ENCODE measurements at places on chromosomes 7 and 10.

DNA sequence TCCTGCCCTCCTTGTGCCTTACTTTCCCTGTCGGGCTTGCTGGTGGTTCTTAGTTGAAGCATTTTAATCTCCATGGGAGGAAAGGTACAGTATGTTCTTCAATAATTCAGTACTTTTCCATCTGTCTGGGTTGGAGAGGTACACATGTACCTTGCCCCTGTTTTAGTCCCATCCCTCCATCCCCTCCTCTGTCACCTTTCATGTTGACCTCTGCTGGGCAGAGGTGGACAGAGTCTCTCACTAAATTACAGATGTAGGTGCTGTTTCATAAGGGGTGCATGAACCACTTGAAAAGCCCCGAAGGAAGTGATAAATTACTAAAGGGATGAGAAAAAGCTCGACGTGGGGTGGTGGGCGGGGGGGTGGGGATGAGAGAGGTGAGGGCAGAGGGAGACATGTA is 5.4 kb downstream of the AGFG2 start:
- no peak for DNase-seq

DNA sequence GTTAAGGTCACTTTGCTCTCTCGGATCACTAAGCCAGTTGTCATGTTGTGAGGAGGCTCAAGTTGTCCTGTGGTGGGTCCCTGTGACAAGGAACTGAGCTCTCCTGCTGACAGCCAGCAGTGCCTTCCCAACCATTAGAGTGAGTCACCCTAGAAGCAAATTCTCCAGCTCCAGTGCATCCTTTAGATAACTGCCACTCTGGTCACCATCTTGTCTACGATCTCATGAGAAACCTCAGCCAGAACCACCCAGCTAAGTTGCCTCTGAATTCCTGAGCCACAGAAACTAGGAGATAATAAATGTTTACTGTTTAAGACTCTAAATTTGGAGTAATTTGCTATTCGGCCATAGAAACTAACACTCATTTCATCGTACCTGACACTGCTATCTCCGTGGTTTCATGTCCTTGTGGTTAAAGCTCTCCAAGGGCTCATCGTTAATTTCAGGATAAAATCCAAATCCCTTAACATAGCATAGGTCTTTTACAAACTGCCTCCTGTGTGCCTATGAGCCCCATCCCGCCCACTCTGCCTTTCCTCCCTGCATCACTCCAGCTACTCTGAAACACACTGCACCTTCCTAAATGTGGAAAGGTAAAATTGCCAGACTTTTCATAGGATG is 56.5 kb upstream of the WIPF3 start:
- peak; percentile 52 for DNase-seq

DNA sequence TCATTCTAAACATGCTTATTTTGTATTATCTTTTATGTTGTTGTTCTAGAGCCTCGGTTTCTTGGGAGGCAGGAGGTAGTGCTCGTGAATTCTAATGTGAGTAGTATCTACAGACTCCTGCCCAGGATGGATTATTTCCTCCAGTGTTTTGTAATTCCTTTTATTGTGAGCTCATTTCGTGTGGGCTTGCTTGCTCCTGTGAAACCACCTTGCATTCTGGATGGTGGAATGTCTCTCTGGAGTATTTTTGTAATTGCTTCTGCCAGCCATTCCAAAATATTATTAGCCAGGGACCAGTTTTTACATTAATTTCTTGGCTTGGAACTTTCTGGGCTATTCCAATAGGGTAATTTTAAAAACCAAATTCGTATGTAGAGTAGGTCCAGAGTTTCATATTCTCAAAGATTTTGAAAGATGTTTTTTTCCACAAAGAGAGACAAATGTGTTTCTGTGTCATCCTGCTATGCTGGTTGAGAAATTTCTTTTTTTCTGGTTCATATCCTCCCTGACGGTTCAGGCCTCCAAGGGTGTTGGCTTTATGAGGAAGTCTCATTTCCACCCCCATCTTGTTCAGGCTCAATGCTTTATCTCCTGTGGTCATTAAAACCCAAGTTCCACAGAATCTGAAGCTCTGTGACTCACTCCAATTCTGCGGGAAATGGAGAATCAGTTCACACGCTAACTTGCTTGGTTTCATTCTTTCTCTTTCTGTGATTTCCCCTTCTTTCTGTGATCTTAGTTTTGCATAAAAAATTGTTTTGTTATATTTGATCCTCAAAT is 41.7 kb upstream of the CALD1 start:
- peak; percentile 89 for DNase-seq

DNA sequence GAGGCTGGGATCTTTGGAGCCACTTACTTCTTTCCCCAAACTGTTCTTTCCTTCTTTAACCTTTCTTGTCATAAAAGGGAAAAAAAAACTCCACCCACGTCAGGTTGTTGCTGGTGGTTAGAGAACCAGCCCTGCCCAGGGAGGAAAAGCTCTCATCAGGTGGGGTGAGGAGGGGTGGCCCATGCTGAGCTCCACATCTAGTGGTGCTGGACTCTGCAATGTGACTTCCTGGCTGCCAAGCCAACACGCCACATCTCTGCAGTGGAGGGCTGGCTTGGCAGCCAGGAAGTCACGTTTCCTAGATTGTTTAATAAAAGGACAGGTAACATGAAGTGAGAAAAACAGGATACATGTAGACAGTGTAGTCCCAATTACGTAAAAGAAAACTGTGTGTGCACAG is 37.4 kb downstream of the WIPF3 start:
- no peak for DNase-seq

- no peak for DNase-seq
Observed at GRCh38 chr7:29156907-29157452, 10.6 kb upstream of the CPVL start.

GRCh38 chr7:82530361-82530760 is 86.8 kb upstream of the CACNA2D1 start:
- no peak for DNase-seq

GRCh38 chr7:80974396-80975358 is 55.8 kb upstream of the SEMA3C start:
- DNase-seq, result no peak

- DNase-seq, result no peak
Observed at GRCh38 chr7:40758590-40758989, 623.8 kb downstream of the SUGCT start.

- DNase-seq, result no peak
Observed at GRCh38 chr10:66799474-66799873, 126.4 kb upstream of the LRRTM3 start.

DNA sequence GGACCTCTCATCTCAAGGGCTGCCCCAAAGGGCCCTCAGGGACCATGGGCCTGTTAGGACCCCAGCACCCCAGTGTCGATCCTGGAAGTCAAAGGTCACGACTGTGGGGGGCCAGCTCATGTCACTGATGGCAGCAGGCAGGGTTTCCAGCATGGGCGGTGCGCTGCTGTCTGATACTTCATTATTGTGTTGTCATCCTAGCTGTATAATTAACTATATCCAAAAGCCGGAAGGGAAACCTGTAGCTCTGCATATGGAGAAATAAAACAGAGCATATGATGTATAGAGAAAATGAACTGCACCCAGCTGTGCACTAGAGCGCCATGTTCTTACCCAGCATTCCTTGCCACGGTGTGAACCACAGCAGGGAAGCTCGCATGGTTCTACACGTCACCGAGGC is 196.3 kb downstream of the EBF3 start:
- no peak for DNase-seq

- DNase-seq, result no peak
Observed at GRCh38 chr7:43469051-43469450, 113.9 kb upstream of the STK17A start.

- no peak for DNase-seq
Observed at GRCh38 chr10:52334595-52334994, 20.5 kb downstream of the DKK1 start.

DNA sequence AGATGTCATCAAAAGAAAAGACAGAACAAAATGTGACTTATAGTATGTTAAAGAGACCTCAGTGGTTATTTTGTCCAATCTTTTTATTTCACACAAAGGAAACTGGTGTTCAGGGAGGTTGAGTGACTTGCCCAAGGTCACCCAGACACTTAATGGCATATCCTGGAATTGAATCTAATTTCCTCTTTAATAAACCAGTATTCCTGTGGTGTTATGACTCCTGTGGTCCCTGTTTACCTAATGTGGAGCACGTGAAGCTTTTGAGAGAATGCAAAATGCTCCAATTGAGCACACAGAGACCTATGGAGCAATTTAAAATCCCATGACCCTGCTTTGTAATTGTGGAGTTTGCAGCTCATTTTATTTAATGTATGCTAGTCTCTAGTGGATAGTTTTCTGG is 251.9 kb downstream of the REEP3 start:
- no peak for DNase-seq

- DNase-seq, result no peak
Observed at GRCh38 chr7:136027160-136027559, 50.0 kb upstream of the MTPN start.

- DNase-seq, result peak; percentile 39
Observed at GRCh38 chr7:157276731-157277562, 59.9 kb upstream of the DNAJB6 start.

- DNase-seq, result peak; percentile 45
Observed at GRCh38 chr7:80324032-80324431, 187.8 kb downstream of the GNAT3 start.

DNA sequence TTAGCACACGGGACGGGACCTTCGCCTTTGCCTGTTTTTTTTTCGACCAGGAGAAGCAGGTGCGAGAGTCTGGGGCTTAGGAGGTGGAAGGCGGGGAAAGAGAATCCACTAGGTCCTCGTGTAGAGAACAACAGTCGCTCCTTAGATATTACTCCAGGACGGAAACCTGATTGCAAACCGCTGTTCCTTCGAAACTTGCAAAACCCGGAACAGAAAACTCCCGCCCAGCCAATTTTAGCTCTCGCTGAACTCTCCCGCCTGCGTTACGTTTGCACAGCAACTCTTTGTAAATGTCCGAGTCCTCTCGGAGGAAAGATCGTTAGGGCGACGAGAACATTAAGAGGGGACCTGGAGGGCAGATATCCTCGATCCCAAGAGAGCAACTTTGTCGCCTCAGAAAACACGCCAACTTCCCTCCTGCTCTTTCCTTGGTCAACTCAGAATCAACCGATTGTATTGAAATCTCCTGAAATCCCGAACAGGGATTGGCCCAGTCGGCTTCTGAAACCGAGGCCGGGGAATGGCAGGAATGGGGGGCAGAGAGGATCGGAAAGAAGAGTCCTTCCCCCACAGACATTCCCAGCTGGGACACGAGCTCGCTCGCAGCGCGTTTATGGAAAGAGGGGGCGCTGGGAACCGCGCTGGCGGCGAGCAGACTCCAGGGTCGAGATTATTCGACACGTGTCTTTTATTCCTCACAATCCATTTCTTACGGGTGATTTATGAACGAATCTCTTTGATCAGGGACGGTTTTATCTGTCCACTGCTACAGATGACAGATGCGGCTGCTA is 9.9 kb downstream of the TWIST1 start:
- DNase-seq, result peak; percentile 70

- no peak for DNase-seq
Observed at GRCh38 chr10:72013202-72013945, 49.2 kb downstream of the CHST3 start.

- DNase-seq, result peak; percentile 98
Observed at GRCh38 chr10:3467052-3467951, 294.7 kb upstream of the PITRM1 start.

GRCh38 chr7:87217983-87218653 is 1.4 kb downstream of the TMEM243 start:
- no peak for DNase-seq

- DNase-seq, result no peak
Observed at GRCh38 chr10:29687421-29688164, 52.8 kb upstream of the SVIL start.

DNA sequence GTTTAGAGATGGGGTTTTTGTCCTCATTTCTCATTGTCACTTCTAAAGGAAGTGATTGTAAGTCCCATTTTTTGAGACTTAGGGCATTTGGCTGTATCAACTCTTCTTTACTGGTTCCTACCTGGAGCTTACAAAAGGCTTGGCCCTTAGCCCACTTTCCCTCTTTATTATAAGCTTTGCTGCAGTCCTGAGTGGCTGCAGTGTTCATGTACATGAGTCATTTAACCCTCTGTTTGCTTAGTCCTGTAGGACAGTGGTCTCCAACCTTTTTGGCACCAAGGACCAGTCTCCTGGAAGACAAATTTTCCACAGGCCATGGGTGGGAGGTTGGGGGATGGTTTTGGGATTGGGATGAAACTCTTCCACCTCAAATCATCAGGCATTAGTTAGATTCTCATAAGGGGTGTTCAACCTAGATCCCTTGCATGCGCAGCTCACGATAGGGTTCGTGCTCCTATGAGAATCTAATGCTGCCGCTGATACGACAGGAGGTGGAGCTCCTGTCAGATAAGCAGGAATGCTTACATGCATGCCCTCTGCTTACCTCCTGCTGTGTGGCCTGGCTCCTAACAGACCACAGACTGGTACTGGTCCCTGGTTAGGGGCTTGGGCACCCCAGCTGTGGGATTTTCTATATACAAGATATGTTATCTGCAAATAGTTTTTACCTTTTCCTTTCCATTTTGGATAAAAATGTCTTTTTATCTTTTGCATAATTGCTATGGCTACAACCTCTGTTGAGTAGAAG is 99.7 kb downstream of the CCSER2 start:
- DNase-seq, result no peak

All from myocyte (in vitro differentiated cells).